ENCODE measurements at places on chromosomes 4 and X.

- no peak for DNase-seq
These were observed 26.3 kb downstream of the UPF3B start for GRCh38 chrX:119826399-119826959.

GRCh38 chrX:24482823-24483415 lies 17.8 kb downstream of the PDK3 start:
- DNase-seq, result no peak

DNA sequence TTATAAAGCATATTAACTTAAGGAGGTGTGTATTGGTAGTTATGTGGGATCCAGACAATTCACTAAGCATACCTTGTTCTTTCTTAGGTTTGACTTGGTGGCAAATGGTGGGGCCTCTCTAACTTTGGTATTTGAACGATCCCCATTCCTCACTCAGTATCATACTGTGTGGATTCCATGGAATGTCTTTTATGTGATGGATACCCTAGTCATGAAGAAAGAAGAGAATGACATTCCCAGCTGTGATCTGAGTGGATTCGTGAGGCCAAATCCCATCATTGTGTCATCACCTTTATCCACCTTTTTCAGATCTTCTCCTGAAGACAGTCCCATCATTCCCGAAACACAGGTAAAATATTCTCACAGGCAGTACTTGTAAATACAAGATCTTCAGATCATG lies 186.4 kb downstream of the DCTD start:
- no peak for DNase-seq

GRCh38 chr4:180057891-180058671 lies 2185.1 kb upstream of the TENM3 start:
- DNase-seq, result no peak

DNA sequence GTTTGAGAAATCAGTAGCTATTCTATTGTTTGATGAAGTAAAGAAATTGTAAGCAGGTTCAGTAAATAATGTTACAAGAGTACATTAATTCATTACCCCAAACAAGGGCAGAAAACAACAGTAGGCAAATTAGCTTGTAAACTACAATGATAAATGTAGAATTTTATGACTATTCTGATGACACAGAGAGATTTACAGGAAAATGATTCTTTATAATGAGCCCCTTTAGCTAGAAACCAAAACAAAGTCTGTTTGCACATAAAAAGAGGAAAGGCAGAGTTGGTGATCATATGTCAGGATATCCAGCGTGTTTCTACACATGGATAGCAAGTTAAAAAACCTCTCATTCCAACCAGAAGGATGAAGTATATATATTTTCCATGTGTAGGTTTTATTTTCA lies 204.8 kb downstream of the CFAP299 start:
- DNase-seq, result no peak

GRCh38 chr4:183747380-183747779 lies 88.3 kb downstream of the TRAPPC11 start:
- DNase-seq, result no peak

DNA sequence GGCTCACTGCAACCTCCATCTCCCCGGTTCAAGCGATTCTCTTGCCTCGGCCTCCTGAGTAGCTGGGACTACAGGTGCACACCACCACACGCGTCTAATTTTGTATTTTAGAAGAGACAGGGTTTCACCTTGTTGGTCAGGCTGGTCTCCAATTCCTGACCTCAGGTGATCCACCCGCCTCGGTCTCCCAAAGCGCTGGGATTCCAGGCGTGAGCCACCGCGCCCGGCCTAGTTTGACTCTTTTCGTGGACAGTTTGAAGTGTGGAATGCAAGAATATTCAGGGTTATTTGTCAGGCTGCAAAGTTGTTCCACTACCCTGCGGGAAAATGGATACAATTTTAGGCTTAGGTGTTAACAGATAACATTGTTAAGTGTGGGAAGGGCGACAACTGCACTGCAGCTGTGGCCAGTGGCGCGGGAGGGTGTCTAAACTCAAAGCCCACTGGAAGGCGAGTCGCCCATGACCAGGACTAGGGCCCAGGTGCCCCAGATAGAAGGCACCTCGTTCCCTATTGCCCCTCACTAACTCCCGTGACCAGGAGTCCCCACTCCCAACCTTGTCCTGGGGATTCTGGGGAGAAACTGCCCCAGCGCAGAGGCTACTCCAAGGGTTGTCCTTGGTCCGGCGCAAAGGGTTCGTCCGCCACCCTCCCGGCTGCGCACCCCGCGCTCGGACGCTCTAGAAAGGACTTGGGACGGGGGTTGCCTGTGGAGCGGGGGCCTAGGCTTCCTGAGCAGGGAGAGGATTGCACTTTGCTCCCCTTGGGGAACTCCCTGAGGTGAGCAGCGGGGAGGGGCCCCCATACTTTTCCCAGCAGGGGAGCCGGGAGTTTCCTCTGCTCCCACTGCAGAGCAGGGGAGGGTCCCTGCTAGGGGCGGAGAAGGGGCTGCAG lies 1.1 kb upstream of the CD99 start:
- DNase-seq, result no peak

DNA sequence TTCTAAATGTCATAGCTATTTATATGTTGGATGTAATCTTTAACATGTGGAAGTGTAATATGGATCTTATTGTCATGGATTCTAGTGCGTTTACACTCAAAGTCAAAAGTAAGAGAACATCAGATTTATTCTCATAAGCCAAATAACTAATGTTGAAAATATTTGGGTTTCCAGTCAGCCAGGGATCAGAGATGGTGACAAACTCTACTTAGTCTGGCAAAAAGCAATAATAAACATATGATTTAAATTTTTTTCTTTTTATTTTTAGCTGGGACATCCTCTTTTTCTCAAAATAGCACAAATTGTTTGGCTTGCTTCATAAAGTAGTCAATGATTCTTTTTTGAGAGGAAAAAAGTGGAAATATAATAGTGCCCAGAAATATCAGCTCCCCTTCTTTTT lies 392.3 kb downstream of the ARHGAP24 start:
- no peak for DNase-seq

DNA sequence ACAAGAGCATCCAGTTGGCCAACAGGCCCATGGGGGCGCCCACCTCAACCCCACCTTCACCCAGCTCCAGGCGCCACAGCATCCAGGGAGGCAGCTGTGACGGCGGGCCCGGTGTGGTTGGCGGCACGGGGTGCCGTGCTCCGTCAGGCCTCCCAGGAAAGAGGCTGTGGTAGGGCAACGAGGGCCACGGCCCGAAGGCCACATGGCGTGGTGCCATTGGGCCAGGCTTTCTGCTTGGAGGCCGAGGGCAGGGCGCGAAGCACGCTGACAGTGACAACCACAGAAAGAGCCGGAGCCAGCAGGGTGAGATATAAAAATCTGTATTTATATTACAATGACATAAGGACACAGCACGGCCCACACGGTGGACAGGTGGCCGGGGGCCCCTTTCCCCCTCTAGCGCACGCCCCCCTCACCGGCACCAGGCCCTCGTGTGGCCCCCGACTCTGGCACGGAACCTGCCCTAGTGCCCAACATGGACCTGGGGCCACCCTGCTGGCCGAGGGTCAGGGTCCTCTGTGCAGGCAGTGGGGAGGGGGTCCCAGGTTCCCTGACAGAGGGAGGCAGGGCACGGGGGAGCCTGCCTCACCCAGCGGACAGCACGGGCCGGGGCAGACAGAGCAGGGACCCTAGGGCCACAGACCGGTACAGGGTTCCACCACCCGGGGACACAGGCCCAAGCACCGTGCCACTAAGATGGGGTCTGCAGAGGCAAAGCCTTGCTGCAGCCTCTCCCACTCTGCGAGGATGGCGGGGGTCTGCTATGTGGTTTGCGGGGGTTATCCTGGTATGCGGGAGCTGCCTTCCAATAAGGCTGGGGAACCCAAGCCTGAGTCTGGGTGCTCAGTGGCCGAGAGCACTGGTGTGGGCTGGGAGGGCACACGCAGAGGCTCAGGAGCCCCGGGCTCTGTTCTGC lies 5.5 kb upstream of the HAUS3 start:
- DNase-seq, result no peak

DNA sequence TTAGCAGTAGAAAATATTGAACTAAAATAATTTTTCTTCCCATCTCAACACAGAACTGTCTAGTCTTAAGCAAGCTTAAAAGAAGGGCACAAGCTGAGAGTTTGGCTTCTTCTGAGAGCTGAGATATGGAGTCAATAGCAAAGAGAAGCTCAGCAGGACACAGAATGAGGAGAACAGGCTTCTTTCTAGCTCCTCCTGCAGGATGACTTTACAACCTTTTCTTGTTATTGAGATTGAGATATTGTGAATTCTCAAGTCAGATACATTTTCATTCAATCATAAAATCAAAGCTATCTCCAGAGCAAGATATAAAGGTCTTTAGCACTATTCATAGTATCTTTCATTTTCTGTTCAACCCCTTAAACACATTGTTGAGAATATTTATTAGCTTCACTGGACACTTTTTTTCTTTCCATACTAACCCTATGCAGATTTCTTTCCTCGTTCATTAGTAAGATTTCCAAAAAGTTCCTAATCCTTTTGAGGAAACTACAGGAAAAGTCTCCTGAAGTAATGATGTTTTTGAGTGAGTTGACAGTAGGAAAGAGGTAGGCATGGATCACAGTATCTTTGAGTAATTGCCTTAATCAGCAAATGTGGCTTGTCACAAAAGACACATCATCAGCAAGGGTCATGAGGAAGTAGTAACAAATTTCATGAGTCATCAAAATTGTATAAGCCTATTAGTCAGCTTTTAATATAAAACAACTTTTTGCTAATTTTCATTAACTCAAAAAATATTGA lies 17.8 kb upstream of the CXCL3 start:
- DNase-seq, result no peak

- no peak for DNase-seq
These were observed 881.6 kb downstream of the PCDH18 start for GRCh38 chr4:136650541-136651277.

DNA sequence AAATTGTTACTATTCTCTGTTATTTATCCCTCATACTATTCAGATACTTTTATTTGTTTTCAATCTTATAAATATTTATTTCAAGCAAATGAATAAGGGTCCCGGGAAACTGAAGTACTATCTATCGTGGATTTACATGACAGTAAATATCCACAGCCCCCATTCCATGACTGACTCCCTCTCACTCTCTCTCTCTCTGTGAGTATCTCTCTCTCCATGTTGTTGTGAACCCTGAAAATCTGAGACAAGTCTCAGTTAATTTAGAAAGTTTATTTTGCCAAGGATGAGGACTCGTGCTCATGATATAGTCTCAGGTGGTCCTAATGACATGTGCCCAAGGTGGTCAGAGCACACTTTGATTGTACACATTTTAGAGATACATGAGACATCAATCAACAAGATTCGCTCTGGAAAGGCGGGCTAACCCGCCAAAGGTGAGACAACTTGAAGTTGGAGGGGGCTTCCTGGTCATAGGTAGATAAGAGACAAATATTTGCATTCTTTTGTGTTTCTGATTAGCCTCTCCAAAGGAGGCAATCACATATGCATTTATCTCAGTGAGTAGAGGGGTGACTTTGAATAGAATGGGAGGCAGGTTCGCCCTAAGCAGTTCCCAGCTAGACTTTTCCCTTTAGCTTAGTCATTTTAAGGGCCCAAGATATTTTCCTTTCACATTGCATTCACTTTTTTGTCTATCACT lies 986.4 kb downstream of the NLGN4X start:
- no peak for DNase-seq

GRCh38 chr4:84547211-84547610 lies 35.7 kb upstream of the CDS1 start:
- no peak for DNase-seq

DNA sequence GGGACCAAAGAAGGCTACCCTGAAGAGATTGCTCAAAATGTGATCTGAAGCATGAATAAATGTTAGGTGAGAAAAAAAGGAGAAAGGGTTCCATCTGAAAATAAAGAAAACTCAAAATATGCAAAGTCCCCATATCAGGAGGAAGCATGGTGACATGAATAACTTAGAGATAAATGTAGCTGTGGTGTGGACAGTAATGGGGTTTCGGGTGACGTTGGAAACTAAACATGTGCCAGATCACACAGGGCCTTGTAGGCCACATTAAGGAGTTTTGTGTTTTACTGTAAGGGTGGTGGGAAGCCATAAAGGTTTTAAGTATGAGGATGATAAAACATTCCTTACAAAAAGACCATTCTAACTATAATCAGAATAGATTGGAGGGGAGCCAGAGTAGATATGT lies 40.3 kb upstream of the ACSL4 start:
- DNase-seq, result no peak

- no peak for DNase-seq
These were observed 1756.9 kb upstream of the TENM3 start for GRCh38 chr4:180486342-180486741.

DNA sequence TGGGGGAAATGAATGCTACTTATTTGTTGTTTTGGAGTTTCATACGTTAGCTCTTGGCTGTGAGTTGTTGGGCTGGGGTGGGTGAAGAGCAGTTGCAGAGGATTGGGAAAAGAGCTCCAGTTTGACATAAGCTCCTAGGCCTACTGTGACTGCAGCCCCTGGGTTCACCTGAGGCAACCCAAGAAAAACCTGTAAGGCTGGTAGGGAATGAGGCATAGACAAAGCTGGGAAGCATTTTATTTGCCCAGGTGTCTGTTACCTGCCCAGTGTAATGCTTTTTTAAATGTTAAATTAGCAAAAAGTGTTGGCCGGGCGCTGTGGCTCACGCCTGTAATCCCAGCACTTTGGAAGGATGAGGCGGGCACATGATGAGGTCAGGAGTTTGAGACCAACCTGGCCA lies 160.0 kb downstream of the FHIP1A start:
- DNase-seq, result no peak

- no peak for DNase-seq
These were observed 61.9 kb upstream of the ZCCHC13 start for GRCh38 chrX:74242050-74242449.

DNA sequence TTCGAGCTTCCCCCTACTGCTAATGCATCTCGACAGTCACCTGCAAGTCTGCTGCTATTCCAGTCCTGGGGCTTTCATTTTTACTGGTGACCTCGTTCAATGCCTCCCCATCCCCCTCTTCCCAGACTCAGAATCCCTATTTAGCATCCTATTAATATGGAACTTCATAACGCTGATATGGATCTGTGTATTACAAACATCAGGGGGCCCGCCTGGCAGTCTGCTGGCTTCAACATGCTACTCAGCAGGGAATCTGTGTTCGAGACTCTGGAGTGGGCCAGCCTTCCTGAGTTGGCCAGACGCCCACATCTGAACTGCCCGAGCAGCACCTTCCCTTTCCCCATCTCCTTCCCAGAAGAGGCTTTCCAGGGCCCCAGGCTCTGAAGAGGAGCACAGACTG lies 173.9 kb upstream of the PPARGC1A start:
- no peak for DNase-seq

GRCh38 chr4:10460313-10461047 lies 3.3 kb upstream of the ZNF518B start:
- no peak for DNase-seq

- no peak for DNase-seq
These were observed 36.5 kb downstream of the SLC7A11 start for GRCh38 chr4:138205531-138206233.

GRCh38 chr4:9600246-9600645 lies 156.0 kb downstream of the DEFB131A start:
- no peak for DNase-seq

GRCh38 chr4:32790803-32791202 lies 2070.6 kb downstream of the PCDH7 start:
- DNase-seq, result no peak

DNA sequence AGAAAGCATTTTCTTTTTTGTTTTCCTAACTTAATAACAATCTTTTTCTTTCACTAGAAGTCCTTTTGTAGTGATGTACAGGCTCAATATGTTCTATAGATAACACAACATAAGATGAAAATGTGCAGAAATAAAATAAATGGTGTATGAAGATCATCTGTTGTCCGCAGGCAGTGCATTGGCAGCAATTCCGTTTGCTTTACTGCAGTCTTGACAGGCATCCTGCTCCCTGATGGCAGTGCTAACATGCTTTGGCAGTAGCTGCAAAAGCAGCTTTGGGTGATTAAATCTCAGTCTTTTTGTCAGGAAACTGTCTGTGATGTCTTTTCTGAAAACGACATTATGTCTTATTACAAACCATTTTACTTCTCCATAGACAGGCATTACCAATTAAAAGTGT lies 131.4 kb downstream of the TRAM1L1 start:
- no peak for DNase-seq

Measured in stimulated activated CD8-positive, alpha-beta memory T cell treated with anti-CD3 and anti-CD28 coated beads, Interleukin-7, amount 100 ng/mL, for 24 hours (primary cell).